GM12864 (cell line): ENCODE measurements at places on chromosomes 7 and 10.

GRCh38 chr7:100584054-100584682 lies 1.8 kb downstream of the LRCH4 start:
- no peak for DNase-seq

- peak; percentile 27 for DNase-seq
These were observed 69.4 kb upstream of the PDLIM1 start for GRCh38 chr10:95360122-95360714.

- no peak for DNase-seq
These were observed 432.3 kb downstream of the DNAJB6 start for GRCh38 chr7:157769086-157769485.

- no peak for DNase-seq
These were observed 50.7 kb downstream of the INPP5F start for GRCh38 chr10:119776536-119776935.

GRCh38 chr7:48087349-48087748 lies 1.7 kb upstream of the UPP1 start:
- DNase-seq, result peak; percentile 64

DNA sequence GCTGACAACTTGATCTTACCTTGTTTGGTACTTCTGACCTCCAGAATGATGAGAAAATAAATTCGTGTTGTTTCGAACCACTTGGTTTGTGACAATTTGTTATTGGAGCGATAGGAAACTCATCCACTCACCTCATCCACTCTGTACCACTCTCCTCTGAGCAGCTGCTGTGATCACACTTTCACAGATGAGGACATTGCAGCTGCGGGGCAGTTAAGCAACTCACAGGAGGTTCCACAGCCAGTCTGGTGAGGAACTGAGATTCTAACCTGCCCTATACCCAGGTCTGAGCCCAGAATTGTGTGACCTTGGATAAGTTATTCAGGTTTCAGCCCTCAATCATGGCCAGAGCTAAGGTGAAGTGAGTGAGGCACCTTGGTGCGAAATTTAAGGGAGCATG lies 35.2 kb downstream of the BTBD16 start:
- DNase-seq, result no peak

DNA sequence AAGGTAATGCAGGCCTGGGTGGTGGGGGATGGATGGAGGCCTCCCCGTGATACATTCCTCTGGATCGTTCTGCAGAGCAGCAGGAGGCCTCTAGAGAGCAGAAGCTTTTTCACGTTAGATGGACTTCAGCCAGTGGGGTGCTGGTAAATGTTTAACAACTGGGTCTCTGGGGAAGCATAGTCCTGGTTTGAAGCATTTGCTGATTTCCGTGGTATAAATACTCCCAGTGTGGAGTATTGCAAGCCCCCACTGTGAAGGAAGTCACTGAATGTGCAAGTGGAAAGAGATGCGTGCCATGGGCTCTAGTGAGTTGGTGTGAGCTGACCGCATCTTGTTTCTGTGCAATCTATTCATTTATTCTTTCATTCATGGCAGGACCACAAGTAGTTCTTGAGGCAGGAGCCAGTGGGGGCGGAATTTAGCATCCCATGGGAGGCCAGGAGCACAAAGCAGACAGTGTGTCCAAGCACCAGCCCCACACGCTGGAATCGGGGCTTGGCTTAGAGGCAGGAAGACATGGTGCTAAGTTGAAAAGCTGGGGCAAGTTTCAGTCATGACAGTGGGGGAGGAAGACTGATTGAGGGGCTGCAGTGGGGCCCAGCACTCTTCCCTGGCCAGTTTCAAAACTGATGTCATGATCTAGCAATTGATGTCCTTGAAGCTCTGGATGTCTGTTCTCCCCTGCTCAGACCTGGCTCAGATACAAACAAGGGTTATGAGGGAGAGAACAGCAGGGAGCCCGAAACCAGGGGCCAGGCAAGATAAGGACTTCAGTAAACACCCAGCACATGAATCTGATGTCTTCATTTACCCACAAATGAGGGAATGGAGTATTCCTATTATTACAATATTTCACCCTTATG lies 280.9 kb upstream of the LYZL1 start:
- DNase-seq, result no peak

- no peak for DNase-seq
These were observed 63.5 kb upstream of the LAMB1 start for GRCh38 chr7:108066486-108066885.

- no peak for DNase-seq
These were observed 194.4 kb upstream of the IMMP2L start for GRCh38 chr7:111756687-111757178.

GRCh38 chr7:138710536-138711385 lies 9.6 kb upstream of the SVOPL start:
- DNase-seq, result no peak

DNA sequence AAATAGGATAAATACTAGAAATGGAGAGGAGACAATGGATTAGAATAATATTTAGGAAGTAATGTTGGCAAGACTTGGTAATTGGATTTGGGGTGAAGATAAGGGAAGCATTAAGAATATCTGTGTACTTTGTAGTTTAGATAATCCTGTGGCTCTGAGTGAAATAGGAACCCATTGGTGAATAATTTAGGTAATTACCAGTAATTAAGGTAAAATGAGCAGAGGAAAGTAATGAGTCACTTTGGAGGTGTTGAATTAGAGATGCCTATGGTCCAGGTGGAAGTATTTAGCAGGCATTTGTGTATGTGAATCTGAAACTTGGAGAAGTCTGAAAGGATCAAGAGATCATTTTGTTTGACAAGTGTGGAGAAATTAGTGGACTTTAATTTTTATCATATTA lies 5.7 kb downstream of the C1GALT1 start:
- no peak for DNase-seq

DNA sequence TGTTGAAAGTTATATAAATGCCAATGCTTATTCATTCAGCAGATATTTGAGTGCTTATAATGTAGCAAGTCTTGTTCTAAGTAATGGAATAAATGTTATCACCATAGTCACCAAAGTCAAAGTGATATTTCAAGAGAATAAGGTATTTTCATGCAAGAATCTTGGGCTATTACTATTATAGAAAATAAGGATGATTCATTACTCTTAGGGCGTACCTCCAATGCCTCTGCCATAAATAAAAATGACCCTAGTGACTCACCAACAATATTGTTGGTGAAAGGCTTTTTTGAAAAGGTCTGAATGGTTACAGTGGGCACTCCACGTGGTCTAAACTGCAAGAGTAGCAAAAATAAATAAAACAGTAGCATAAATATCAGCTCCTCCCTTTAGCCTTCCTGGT lies 68.4 kb downstream of the RALA start:
- DNase-seq, result no peak

GRCh38 chr10:121669028-121669374 lies 70.8 kb upstream of the FGFR2 start:
- DNase-seq, result no peak

DNA sequence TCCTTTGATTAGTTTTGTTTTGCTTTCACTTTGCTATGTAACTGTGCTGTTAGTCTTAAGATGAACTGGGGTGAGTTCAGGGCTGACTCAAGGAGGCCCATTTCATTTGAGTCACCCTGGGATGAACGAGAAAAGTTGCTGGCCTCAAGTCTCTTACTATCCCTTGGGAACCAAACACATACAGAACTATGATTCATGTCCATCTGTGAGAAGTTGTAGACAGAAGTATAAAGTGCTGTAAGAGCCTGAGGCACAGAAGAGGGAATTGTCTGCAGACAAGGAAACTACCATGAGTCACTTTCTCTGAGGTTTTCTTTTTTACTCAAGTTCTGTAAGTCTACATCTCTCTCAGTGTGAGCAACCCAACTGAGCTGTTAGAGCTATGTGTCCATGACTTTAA lies 179.8 kb upstream of the CSTF2T start:
- DNase-seq, result peak; percentile 12

DNA sequence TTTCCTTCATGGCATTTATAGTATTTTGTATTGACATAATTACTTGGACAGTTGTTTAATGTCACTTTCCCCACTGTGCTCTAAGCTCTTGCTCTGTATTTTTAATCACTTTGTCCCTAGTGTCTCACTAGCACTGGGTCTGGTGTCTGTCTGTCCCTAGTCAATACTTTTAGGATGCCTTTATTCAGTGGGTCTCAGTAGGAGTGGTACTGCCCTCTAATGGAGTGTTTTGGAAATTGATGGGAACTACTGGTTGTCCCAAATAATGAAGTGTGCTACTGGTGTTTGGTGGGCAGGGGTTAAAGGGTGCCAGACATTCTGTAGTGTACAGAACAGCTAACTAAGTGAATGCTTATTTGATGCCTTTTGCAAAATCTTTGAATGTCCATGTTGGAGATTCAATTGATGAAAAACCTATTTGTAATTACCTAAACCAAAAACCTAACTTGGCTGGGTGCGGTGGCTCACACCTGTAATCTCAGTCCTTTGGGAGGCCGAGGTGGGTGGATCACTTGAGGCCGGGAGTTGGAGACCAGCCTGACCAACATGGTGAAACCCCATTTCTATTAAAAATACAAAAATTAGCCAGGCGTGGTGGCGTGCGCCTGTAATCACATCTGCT lies 33.3 kb downstream of the CDK14 start:
- peak; percentile 16 for DNase-seq

- no peak for DNase-seq
These were observed 52.8 kb upstream of the CCAR1 start for GRCh38 chr10:68668231-68668630.

DNA sequence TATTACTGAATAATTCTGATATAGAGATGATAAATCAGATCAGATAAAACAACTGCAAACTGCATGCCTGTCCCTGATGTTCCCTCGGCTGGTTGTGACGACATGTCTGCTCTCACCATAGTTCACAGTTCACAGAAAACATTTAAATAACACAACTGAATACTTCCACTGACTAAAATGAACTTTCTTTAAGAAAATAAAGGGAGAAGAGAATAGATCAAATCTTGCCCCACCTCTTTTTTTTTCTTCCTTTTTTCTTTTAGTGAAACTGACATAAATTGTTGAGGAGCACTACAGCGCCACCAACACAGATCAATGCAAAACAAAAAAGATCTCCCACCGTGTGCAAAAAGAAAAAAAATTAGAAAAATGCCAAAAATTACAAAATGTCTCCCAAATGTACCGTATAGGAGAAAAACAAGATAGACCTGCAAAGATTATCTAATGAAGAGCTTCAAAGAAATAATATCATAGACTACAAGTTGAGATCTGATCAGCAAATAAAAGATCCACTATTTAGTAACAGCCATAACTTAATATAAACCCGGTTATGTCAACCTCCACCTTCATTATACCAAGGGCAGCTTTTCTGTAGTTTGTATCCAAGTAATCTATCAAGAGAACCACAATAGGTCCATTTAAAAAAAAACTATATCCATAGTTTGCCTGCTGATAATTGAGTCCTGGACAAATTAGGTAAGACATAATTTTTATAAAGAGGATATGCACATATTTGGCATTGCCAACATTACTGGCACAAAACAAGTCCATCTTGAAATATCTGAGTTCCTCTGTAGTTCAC lies 30.7 kb upstream of the EPC1 start:
- peak; percentile 30 for DNase-seq

- no peak for DNase-seq
These were observed 1.8 kb downstream of the IGFBP3 start for GRCh38 chr7:45919231-45919784.

GRCh38 chr7:131159961-131160361 lies 167.7 kb upstream of the MKLN1 start:
- DNase-seq, result no peak

- DNase-seq, result no peak
These were observed 38.4 kb downstream of the NET1 start for GRCh38 chr10:5450605-5451384.

DNA sequence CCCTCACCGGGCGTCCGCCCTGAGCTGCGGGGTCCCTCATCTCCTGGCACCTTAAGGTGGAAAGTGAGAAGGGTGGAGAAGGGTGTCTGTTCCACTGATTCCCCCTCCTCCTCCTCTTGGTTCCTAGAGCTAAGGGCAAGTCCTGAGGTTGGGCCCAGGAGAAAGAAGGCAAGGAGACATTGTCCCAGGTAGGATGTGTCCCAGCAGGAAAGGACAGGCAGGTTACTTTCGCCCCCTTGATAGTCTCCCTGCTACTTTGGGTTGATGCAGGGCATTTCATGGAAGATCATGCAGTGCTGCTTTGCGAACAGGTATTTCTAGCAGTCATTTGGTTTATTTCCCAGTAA lies 582 bp downstream of the STEAP2 start:
- no peak for DNase-seq

- no peak for DNase-seq
These were observed 156.7 kb downstream of the CTNNA3 start for GRCh38 chr10:67539312-67539711.

- DNase-seq, result no peak
These were observed 85.3 kb upstream of the CCDC6 start for GRCh38 chr10:59991661-59992060.

DNA sequence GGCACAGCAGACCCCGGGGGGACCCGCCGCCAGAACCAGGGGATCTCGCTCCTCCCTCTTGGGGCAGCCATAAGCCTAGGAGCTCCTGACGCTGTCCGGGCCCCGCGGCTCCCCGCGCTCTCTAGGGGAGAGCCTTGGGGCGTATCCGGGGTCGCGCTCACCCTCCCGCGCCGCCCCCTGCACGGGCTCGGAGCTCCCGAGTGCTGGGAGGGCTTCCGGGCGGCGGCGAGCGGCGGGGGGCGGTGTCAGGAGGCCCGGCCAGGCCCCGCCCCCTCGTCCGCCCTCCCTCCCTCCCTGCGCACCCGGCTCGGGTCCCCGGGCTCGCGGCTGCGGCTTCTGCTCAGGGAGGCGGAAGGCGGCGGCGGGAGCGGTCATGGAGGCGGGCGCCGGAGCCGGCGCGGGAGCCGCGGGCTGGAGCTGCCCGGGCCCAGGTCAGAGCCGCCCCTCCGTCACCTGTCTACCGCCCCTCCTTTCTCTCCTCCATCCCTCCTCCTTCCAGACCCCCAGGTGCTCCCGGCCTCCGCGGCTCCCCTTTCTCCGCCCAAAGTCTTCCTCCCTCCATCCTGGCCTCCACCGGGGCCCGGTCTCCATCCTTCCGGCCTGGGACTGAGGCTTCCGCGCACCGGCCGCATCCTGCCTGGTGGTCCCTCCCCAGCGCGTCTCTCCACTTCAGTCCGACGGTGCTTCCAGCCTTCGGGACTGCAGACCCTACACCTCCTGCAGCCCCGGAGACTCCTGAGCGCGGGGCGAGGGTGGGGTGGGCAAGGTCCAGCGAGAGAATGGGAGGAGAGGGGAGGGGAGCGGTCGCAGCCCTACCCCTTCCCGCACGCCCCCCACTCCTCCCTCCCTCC lies at the start of gene CCDC136:
Gene CCDC136, plus strand, starts transcription at position 848 of the 851 bp plus-strand sequence. CDS start 444 bp downstream, outside the sequence.
- no peak for DNase-seq

DNA sequence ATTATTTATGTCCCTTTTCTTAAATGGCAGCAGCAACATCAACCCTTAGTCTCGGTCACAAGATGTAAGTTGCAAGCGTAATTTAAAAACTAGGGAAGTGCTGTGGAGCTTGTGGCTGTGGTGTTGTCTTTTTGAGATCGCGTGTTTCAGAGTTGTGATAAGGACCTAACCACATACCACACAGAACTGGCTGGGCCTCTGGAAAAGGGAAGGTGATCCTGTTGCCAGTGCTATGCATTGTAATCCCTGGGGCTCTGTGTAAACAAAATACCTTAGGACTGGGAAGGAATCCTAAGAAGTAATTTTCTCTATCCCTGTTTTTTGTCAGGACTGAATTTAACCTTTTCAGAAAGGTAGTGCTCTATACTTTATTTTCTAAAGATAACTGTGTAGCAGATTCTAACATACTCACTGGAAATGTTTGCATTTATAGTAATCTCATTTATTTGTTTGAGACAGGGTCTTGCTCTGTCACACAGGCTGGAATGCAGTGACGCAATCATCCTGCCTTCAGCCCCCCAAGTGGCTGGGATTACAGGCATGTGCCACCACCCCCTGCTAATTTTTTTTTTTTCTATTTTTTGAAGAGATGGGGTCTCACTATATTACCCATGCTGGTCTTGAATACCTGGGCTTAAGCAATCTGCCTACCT lies 60.4 kb downstream of the INPP5F start:
- no peak for DNase-seq

- DNase-seq, result no peak
These were observed 158.5 kb downstream of the C10orf105 start for GRCh38 chr10:71561003-71561574.
